ENCODE measurements at places on chromosomes 3 and 15.

DNA sequence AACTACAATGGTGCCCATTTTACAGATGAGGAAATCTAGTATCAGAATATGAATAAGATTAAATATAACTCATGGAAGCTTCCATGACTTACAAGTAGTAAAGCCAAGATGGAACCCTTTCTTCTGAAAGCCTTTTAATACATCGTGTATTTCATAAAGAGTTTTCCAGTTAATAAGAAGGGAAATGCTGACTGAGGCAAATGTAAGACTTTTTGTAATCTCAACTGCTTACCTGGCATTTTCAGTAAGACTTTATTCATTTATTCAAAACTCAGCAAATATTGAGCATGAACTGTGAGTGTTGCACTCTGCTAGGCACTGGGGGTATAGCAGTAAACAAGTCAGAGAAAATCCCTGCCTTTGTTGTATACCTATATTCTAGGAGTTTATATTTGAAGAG lies 256.4 kb upstream of the THRB start:
- no peak for DNase-seq

GRCh38 chr3:150443331-150443741 lies 35.2 kb downstream of the TSC22D2 start:
- DNase-seq = no peak

DNA sequence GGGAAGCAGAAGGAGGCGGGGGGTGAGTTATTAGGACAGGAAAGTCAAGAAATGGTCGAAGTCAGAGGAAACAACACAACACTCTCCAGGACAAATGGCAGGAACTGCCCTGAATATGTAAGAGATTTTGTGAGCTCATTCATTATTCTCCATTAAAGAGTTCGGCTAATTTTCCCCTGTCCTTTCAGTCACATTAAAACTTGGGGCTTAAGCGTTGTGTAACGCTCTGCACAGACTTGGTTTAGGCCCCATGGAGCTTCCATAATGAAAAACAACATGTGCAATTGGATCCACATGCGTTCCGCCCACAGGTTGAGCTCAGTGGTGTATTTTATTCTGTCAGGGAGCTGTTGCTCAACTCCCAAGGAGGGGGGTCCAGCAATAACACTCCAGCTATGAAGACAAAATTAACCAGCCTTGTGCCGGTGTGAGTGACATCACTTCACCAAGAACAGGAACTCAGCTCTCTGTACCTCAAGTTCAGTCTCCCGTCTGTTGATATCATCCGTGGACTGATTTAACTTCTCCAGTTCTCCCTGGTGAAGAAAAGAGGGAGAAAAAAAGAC lies 2.3 kb downstream of the SH3BP5 start:
- no peak for DNase-seq

GRCh38 chr3:109927726-109928125 lies 590.4 kb upstream of the DPPA4 start:
- no peak for DNase-seq

DNA sequence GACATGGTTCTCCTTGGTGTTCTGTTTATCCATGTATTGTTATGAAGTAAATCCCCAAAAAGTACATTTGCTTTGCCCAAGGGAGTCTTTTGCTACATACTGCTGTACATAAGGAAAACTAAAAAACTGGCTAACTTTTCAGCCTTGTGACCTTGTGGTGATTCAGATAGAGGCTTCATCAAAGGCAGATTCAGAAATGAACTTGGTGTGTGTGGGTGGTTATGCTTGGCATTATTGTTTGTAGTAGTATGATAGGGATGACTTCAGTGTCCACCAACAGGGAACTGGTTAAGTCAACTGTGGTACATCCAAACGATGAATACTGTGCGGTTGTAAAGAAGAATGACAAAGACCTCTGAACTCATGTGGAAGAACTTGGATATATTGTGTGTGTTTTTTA lies 75.6 kb upstream of the CHRNB4 start:
- no peak for DNase-seq

- no peak for DNase-seq
Observed at GRCh38 chr3:38590521-38590920, 59.0 kb downstream of the SCN5A start.

Data from GF-D8 (cell line).